Muscle of arm (tissue), 14 donors: ENCODE measurements at places on chromosomes 2 and 18.

DNA sequence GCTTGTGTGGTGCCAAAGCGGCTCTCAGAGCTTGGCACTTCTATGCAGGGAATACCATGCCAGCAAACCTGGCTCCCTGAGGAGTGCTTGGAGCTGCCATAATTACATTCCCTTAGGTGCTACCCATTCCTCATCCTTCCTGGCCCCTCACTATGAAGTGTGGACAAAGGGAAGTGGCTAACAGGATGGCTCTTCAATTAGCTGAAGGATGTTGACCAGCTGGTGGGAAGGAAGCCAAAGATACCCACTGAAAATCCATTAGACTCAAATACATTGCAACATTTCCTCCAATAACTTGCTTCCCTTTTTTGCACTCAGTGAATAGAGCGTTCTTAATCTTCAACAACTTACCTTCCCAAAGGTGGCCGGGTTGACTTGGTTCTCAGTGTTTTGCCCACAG lies 8.5 kb downstream of the RFX8 start:
- DNase-seq: no peak

DNA sequence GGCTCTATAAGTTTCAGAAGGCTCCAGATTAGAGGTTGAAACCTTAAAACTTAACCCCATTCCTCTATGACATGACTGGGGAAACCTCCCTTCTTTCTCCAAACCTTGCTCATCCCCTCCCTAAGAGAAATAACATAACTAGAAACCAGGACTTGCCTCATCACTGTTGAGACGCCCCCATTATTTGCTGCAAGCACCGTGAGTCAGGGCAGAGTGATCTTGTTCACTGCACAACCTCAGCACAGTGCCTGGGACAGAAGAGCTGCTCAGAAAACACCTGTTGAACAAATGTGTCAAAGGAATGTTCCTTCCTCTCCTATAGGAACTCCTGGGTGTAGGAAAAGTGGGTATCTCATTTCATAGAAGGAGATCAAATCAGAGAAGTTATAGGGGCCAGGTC lies 132.7 kb upstream of the CTAGE1 start:
- no peak for DNase-seq

DNA sequence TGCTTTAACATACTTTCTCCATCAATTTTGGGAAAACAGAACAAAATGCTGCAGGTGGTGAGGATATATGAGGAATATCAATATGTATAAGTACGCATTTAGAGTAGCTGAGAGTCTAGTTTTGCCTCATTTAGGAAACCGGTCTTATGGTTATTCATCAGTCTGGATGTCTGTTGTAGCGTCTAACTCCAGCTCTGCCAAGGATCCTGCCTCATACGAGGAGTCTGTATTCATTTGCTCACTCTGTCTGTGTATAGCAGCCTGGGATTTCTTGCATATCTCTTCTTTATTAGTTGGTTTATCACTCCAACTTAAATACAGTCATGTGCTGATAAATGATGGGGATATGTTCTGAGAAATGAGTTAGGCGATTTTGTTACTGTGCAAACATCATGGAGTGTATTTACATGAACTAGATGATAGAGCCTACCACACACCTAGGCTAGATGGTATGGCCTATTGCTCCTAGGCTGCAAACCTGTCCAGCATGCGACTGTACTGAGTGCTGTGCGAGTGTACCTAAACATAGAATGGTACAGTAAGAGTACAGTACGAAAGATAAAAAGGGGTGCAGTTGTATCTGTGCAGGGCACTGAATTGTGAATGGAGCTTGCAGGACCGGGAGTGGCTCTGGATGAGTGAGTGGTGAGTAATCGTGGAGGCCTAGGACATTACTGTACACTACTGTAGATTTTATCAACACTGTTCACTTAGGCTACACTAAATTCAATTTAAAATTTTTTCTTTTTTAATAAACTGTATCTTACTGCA lies 148.1 kb downstream of the ZNF407 start:
- no peak for DNase-seq

- DNase-seq: no peak
Observed at GRCh38 chr18:76530846-76531245, 35.8 kb upstream of the ZNF516 start.

DNA sequence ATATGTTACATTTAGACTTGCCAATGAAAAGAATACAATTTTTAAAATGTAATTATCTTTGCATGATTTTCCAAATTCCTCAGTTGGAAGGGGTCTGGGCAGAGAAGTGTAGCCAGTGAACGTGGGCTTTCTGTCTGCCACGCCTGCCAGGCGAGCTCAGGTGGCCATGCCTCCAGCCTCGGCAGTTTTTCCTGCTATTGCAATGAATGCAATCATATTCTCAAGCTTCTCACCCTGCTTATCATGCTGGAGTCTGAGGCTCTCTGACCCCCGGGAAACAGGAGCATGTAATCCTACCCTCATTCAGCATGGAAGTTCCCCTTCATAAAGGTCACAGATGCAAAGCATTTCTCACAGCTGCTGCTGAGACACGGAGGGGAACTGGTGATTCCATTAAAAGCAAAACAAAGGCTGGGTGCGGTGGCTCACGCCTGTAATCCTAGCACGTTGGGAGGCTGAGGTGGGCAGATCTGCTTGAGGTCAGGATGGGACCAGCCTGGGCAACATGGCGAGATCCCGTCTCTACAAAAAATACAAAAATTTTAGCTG lies 154.8 kb downstream of the MBP start:
- no peak for DNase-seq
